ENCODE measurements at places on chromosomes 4 and X.

- no peak for DNase-seq
These were observed 765.7 kb upstream of the FTHL17 start for GRCh38 chrX:31837445-31838049.

GRCh38 chrX:45862801-45863200 lies 662.1 kb upstream of the DIPK2B start:
- DNase-seq, result no peak

DNA sequence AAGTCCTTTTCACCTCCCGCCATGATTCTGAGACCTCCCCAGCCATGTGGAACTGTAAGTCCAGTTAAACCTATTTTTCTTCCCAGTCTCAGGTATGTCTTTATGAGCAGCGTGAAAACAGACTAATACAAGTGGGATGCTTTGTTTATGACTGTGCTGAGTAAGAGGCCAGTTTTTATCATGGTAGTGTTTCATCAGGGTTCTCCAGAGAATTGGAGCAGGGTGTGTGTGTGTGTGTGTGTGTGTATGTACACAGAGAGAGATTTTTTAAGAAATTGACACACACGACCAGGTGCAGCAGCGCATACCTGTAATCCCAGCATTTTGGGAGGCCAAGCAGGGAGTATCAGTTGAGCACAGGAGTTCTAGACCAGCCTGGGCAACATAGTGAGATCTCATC lies 34.6 kb upstream of the SLC2A9 start:
- no peak for DNase-seq

GRCh38 chr4:110823251-110823650 lies 200.4 kb upstream of the PITX2 start:
- no peak for DNase-seq

GRCh38 chrX:119900976-119901375 lies 5.3 kb downstream of the AKAP14 start:
- DNase-seq, result no peak

DNA sequence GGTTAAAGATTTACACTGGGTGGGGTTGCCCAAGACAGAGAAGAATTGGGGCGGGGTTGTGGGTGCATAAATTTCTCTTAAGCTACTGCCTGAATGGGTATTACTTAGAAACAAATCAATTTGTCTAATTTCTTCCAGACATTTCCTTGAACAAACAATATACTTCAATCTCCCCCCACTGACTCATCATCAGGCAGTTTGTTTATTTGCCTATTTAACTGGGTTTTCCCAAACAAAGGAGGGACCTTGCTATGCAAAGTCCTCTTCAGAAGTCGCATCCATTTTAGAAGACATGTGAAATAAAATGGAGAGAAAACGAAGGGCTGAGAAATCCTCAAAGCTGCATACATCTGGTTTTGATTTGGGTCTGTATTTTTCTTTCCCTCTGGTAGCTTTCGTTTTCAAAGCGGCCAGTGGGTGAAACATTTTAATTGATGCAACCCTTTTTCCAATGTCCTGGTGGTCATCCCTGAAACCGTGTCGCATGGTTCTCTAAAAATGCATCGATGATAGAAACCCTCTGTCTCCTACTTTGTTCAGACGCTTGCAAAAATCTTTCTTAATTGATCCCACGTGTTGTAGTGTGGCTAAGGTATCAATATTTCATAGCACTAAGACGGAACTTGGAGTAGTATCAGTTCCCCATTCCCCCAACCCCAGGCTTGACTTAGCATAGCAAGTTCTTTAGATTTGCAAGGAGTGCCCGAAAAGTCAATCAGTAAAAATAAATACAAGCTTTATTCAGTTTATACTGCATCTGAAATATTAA lies 115.1 kb upstream of the MXRA5 start:
- DNase-seq, result no peak

- DNase-seq, result no peak
These were observed 50.4 kb downstream of the MID1 start for GRCh38 chrX:10569946-10570345.

Measured in vagina (tissue), 2 donors.